Cerebellar nuclear complex (tissue), 1 donor: ENCODE measurements at places on chromosomes 2 and 18.

- DNase-seq, result no peak
Observed at GRCh38 chr2:37361994-37362698, 17.7 kb downstream of the QPCT start.

DNA sequence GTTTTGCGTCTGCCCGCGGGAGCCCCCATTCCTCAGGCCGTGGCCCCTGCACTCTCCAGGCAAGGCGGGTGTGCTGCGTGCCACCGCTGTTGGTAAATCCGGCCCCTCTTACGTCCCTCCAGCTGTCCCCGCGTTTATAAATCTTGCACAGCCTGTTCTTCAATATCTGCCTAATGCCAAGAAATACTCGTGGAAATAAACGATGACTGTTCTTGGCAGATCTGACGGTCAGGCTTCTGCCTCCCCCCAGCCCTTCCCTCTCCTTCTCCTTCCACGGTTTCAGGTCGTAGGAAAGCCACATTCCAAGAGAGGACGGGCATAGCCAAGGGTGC, 20.5 kb downstream of the ODC1 start:
- no peak for DNase-seq

DNA sequence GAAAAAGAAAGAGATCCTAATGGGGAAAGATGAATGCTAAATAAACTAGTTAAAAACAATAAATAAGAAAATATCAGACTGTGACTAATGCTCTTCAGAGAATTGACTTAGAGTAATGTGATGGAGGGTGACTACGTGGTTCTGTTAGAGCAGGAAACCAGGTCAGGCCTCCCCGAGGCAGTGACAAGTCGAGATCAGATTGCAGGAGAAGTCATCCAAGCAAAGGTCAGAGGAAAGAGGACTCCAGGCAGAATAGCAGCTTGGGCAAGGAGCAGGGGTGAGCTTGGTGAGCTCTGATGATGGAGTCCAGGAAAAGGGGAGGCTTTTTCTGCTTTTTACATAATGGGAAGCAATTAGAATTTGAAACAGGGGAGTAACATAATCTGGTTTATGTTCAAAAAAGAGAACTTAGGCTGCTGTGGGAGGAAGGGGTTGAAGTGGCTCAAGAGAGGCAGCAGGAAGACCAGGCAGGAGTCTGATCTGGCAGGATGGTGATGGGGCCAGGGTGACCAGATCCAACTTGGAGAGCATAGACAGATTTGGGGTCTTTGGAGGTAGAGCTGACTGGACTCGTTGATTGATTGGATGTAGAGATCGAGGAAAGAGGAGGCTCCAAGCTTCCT, 27.3 kb upstream of the ITGB6 start:
- DNase-seq, result no peak

GRCh38 chr2:143284087-143284675, 155.0 kb downstream of the ARHGAP15 start:
- no peak for DNase-seq

DNA sequence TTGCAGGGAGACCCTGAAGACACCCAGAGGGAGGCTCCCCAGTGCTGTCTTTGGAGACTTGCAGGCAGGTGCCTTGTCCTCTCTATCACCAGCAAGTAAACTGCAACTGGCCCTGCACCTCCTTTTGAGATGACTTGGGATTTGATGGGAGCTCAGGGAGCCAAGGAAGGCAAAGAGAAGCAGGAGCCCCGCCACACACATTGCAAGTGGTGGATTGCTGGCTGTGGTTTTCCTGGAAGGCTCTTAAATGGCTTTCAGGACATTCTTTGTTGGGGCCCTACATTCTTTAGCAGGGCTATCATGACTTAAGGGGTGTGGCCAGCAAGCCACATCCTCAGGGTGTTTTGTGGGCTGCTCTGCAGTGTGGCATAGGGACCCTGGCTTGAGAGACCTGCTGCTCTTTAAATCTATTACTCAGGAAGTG, 39.9 kb upstream of the CDC42EP3 start:
- DNase-seq, result no peak

GRCh38 chr2:64982311-64982857, 6.8 kb upstream of the SLC1A4 start:
- DNase-seq, result no peak

- DNase-seq, result no peak
Observed at GRCh38 chr18:63017076-63017475, 301.7 kb downstream of the PHLPP1 start.

DNA sequence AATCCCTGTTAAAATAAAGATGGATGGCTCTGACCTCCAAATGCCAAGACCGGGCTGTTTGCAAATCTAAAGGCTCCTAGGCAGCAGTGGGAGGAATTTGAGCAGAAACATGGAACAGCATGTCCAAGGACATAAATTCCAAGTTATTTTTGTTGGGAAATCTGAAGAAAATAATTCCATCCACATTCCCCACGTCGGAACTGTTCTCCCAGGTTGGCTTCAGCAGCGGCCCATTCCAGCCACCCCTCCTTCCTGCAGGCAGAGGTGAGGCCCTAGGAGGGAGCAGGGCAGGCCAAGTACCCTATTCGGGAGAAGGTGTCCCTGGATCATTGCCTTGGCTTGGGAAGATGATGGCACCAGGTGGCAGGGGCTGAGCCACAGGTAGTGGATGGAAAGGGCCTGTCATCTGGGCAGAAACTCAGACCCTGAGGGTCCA, 117.1 kb downstream of the CAPN13 start:
- DNase-seq, result no peak
